Activated naive CD4-positive, alpha-beta T cell treated with anti-CD3 and anti-CD28 coated beads, Interleukin-2, amount 50 U/mL, for 16 hours (primary cell): ENCODE measurements at places on chromosomes 6 and 20.
A peak's percentile ranks its signal among the peaks of the same experiment; 100 is the strongest.

DNA sequence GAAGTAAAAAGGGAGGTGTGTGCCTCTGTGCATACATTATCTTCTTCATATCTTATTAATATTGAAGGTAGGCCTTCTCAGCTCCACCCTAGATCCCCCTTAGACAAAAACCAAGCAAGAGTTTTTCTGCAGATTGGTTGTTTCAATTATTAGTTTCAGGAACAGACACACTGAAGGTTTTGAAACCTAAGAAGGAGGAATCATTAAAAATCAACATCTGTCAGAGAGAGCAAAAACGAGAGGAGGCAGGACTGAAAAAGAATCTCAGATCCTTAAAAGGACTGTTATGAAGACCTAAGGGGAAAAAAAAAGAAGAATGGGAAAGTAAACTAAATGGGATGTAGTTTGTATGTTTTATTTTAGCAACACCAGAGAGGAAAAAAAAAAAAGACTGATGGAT, 560.8 kb upstream of the JAG1 start:
- DNase-seq: no peak

- no peak for DNase-seq
These were observed 2.7 kb downstream of the SRXN1 start for GRCh38 chr20:650281-650680.

- DNase-seq: no peak
These were observed 267.2 kb upstream of the TCF21 start for GRCh38 chr6:133621751-133622150.

- DNase-seq: no peak
These were observed 94.3 kb downstream of the PAK5 start for GRCh38 chr20:9744551-9744950.

DNA sequence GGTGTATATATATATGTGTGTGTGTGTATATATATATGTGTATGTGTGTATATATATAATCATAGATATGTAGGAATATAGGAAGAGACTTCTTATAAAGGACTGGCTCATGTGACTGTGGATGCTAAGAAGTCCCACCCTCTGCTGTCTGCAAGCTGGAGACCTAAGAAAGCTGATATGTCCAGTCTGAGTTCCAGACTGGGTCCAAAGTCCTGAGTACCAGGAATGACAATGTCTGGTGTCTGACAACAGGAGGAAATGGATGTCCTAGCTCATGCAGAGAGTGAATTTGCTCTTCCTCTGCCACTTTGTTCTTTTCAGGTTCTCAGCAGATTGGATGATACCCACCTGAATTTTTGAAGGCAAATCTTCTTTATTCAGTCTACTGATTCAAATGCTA, 7.1 kb downstream of the ALDH5A1 start:
- DNase-seq: no peak

DNA sequence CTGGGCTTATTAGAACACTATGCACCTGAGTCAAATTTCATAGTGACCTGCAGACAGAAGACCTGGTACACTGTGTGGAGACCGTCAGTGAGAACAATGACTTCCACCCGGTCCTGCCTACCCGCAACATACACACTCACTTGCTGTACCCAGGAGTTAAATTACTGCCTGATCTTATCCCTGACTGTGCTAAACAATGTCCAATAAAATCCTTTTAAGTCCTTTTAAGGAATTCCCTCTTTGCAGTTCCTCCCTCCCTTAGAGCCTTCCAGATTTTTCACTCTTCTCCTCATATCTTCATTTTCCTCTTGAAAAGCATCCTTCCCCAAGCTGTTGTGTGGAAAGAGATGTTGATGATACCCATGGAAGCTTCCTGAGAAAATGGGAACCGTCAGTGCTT, 3.4 kb upstream of the KCNG1 start:
- no peak for DNase-seq

DNA sequence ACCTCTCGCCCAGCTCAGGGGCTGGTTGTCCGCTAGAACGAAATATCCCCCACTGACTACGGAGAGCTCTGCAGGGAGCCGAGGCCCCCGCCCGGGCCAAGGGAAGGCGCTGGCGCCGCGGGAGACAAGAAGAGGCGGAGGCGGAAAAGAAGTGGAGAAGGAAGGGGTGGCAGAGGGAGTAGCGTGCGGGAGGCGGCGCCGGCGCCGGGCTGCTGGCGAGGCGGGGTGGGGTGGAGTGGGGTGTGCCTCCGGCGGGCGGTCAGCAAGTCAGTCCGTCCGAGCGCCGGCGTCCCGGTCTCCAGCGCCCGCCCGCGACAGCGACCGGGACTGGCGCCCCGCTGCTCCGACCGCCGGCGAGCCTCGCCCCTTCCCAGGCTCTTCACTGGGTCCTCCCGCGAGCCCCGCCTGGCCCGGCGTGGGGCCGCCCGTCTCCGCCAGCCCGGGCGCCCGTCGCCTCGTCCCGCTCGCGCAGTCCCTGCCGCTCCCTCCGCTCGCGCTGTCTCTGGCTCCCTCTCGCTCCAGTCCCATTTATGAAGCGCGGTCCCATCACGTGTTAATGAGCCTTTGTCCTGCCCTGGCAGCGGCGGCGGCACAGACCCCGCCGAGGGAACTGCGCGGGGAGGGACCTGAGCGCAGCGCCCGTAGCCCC, at the start of gene CNR1:
Gene CNR1 (minus strand): TSS at position 504 of the 649 bp plus-strand sequence. CDS start 21,073 bp downstream, outside the sequence.
- peak; percentile 8 for DNase-seq

DNA sequence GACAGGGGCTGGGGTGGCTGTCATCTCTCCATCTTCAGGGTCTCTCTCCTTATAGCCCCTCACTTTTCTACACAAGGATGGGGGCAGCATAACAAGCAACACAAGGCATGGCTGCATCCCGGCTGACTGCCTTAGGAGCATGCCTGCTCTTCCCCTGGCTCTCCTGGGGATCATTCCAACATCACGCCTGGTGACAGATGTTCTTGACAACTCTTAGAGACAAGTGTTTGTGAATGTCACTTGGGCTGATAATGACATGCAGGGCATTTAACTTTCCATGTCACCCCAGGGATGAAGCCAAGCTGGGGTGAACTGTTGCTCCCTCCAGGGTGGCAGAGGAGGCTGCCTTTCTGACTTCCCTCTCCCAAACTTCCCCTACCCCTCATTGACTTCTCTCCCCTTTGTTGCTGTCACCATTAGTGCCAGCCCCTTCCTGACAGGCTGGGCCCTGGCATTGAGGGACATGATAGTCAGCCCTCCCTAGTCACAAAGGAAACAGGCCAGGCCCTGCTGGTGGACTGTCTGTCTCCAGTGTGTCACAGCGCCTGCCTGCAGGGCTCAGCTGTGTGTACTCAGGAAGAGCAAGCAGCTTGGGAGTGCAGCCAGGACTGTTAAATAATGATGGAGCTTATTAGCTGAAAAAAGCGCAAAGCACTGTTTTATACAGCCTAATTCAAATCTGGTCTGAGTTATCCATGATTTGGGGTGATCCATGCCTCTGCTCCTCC, 161.8 kb downstream of the LRFN2 start:
- no peak for DNase-seq
